ENCODE measurements at places on chromosomes 3 and 15.

DNA sequence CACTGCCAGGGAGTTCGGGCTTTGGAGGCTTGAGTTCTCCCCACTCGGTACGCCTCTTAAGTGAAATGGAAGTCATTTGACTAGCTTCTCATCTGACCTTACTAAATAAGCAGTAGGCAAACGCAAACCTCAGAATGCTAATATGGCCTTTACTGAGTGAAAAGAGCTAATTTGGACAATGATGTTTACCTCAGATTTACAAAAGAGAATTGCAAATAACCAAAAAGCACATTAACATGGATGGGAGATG lies 1.6 kb upstream of the RNU6-1 start:
- DNase-seq: no peak

GRCh38 chr3:5134499-5134898 lies 12.4 kb downstream of the ARL8B start:
- no peak for DNase-seq

DNA sequence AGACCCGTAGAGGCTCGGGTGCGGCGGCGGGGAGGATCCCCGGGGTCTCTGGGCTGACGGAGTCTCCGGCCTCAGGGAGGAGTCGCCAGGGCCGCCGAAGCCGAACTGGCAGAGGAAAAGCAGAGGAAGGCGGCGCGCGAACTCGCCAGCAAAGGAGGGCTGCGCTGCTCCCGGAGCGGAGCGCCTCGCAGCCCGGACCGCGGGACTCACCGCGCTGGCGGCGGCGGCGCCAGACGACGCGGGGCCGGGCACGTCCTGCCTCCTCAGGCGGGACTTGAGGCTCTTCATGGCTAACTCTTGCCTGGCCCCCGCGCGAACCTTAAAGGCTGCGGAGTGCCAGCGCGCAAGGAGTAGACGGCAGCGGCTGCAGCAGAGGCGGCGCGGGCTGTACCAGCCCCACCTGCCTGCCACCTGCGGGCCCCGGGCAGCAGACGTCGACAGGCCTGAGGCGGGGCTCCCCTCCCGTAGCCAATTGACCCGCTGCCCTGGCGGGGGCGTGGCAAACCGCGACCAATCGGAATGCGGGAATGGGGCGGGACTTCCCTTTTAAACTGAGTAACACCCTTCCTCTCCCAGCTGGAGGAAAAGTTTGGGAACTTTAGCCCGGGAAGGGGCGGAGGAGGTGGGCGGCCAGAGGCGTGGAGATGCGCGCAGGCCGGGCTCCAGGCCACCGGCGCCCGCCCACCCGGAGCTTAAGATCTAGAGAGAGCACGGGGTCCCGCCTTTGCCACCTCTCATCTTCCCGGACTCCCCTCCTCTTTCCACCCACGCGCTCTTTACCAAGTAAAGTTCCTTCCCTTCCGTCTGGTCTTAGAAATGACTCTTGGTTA lies at the start of gene UACA:
TSS of gene UACA (minus strand) at position 439 of the 830 bp plus-strand sequence. CDS start at position 288, 151 bp downstream.
- DNase-seq: peak; percentile 93

GRCh38 chr3:158420654-158421396 lies 150.2 kb upstream of the MLF1 start:
- no peak for DNase-seq

- no peak for DNase-seq
These were observed 359.9 kb downstream of the MECOM start for GRCh38 chr3:169303660-169304059.

GRCh38 chr15:89197503-89197971 lies 23.8 kb downstream of the RLBP1 start:
- DNase-seq: no peak

GRCh38 chr3:5093731-5094130 lies 28.4 kb upstream of the ARL8B start:
- DNase-seq: no peak

GRCh38 chr3:16332904-16333426 lies 68.0 kb downstream of the OXNAD1 start:
- DNase-seq: no peak

DNA sequence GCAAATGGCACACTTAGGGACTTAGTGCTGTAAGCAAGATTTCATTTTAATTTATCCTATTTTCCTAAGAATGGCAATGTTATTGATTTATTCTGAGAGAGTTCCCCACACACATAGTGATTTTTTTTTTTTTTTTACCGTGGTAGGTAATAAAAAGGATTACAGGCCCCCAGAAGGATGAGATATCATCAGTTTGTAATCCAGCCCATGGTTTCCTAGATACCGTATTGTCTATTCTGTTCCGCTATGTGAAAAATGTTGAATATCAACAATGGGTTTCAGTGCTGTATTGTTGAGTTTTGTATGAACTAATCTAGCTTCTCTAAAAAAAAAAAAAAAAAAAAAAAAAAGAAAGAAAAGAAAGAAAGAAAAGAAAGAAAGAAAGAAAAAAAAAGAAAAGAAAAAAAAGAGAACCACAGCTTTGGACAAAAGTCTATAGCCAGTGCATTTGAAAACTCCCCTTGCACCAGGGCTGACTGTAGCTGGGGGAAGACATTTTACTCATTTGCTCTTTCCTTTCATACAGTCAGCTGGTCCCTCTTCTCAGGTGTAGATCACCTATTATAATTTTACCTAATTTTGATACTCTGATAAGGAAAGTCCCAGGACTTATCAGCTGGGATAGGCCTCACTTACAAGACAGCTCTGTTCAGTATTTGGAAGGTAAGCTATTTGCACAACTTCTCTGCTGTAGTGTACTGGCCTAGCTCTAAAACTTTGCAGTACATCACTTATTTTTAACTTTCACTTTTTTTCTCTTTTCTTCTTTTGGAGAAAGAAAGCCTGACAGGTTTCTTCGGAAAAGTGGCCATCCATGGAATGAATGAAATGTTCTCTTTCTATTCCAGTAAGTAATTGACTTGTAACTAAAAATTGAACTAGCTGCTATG lies 101.4 kb upstream of the SOX2 start:
- DNase-seq: peak; percentile 78

GRCh38 chr3:183766745-183767606 lies 58.4 kb downstream of the MAP6D1 start:
- DNase-seq: peak; percentile 77

GRCh38 chr3:120077731-120078130 lies 16.5 kb downstream of the GSK3B start:
- no peak for DNase-seq

GRCh38 chr15:58999694-59000093 lies 12.2 kb downstream of the RNF111 start:
- DNase-seq: no peak

- no peak for DNase-seq
These were observed 260.0 kb downstream of the ABHD5 start for GRCh38 chr3:43950775-43951174.

GRCh38 chr15:38242055-38242454 lies 10.6 kb upstream of the SPRED1 start:
- no peak for DNase-seq

DNA sequence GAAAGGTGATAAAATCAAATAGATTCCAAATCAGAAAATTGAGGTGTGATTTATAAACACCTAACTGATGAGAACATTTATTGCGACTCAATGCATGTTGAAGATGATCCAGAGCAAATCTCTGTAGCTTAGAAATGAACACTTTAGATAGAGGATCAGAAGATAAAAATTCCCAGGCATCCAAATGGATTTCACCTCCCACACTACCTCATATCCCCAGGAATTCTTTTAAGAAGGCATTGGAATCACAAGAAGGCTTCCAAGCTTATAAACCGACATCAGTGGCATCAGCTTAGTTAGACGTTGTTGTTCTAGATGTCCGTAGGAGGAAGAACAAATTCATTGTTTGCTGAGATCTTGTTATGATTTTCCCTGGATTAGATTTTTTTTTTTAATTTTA lies 154.4 kb downstream of the EBLN2 start:
- no peak for DNase-seq

- DNase-seq: no peak
These were observed 164.4 kb downstream of the WDR76 start for GRCh38 chr15:43991206-43991605.

DNA sequence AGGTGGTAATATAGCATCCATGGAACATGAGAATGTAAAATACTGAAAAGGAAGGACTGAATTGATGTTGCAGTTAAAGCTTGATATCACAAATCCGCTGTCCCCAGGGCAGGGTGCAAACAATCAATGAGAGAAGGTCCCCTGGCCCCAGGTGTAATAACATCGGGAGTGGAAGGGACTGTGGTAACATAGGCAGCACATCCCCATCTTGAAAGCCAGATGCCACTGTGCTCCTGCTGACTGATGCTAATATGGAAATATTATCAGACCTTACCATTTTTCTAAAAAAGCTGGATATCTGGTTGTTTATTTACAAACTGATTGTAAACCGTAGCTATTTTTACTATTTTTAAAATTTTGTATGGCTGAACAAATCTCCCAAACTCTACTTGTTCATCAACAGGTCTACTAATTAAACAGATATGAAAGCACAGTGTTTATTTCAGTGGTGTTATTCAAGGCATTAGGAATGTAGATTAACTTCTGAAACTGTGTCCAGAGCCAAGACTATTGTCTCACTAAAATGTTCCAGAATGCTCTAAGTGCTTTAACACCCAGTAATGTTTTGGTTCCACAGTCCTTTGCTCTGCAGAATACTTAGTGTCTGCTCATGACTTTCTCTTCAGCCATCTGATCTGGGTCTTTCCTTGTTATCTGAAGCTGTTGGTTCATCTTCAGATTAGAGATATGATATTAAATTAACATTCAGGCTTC lies 386.0 kb upstream of the RARB start:
- no peak for DNase-seq

DNA sequence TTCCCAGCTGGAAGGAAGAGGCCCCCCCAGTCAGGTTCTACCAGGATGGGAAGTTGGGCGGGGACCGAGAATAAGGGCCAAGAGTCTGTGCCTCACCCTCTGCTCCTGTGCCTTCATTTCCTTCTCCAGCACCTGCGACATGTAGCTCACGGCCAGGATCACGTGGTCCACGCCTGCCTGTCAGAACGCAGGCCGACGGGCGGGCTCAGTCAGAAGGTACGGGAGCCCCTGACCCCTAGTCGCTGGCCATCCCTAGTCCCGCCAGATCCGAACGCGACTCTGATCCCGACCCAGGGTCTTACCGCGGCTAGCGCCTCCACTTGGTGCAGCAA lies 489 bp downstream of the GMPPB start:
- peak; percentile 27 for DNase-seq

DNA sequence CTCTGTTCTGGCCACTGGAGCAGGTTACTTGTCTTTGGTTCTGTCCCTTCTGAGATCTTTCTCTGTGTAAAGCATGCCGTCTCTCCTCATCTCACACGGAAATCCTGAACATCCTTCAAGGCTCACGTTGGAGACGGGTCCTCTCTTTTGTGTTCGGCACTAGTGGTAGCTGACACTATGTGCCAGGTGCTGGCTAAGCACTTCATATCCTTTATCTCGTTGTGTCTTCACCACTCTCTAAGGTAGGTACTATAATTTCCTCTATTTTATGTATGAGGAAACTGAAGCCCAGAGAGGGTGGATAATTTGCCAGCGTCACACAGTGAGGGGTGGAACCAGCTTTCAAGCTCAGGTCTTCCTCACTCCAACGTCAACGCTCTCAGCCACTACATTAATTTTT lies 1.2 kb downstream of the IFT122 start:
- peak; percentile 34 for DNase-seq

DNA sequence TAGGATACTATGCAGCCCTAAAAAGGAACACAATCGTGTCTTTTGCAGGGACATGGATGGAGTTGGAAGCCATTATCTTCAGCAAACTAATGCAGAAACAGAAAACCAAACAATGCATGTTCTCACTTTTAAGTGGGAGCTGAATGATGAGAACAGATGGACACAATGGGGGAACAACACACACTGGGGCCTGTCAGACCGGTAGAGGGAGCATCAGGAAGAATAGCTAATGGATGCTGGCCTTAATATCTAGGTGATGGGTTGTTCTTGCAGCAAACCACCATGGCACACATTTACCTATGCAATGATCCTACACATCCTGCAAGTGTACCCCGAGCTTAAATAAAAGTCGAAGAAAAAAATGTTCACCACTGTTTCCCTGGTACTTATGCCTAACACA lies 17.5 kb downstream of the SENP7 start:
- DNase-seq: peak; percentile 3

DNA sequence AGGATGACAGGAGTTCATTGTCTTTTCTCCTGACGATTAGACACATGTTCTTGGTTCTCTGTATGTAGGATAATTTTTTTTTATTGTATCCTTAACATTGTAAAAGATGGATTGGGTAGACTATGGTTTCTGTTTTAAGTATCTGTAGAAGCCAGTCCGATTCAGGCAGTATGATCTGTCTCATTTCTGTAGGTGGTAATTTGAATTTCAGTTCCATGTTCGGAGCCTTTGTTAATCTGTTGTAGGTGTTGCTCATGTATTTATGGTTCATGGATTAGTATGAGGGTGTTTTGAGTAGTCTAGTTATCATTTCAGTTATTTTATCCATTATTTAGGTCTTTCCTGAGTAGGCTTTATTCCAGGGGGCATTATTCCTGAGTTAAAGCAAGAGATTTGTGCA lies 32.4 kb upstream of the MME start:
- DNase-seq: no peak

DNA sequence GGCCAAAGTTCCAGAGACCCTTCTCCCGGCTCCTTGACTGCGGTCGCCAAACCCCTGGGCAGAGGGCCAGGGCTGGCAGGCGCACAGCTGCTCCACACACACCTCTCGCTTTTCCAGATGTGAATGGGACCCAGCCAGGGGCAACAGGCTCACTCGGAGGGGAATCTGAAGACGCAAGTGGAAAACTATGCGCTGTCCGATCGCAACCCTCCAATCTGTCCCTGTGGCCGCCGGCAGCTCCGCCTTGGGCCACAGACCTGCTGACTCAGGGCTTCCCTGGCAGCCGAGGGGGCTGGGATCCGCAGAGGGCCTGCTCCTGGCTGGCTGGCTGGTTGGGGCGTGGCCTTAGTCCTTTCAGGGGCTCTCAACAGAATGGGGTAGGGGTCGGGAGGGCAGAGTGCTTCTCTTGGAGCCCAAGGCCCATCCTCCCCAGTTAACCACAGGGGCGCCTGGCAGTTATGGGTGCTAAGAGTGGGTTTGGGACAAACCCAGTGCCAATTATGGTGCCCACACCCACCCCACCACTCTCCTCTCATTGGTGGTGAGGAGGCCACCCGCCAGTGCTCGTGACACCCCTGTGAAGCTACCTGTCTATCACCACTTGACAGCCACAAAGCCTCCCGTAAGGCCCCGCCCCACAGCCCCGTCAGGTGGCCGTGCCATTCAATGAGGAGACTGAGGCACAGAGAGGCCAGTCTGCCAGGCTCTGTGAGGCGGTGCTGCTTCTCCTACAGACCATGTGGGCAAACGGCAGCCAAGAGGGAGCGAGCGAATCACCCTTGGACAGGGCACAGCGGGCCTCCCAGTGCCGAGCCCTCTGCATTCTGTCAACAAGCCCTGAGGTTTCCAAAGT lies 53.8 kb downstream of the IQSEC1 start:
- no peak for DNase-seq

- DNase-seq: no peak
These were observed 15.6 kb downstream of the CYP19A1 start for GRCh38 chr15:51322621-51323296.

- DNase-seq: no peak
These were observed 43.2 kb upstream of the PIK3R4 start for GRCh38 chr3:130789782-130790322.

GRCh38 chr3:161859057-161859456 lies 362.4 kb downstream of the OTOL1 start:
- DNase-seq: no peak

- DNase-seq: no peak
These were observed at the start of gene GP9 for GRCh38 chr3:129060276-129061022. TSS of gene GP9 (plus strand) at chr3:129060779. CDS start at chr3:129061740, 961 bp downstream.

Data from NCI-H146 (cell line).